CD4-positive, alpha-beta memory T cell (primary cell): ENCODE measurements at places on chromosomes 5 and 9. TPM values are rescaled to one million over a fixed set of nuclear protein-coding genes. Genes with fewer than 3 reads are reported as not detected.

GRCh38 chr5:108201721-108202120 lies 180.2 kb downstream of the FBXL17 start:
- H3K27me3 ChIP-seq = no peaks in the 10 kb centered on the region
- H3K4me3 ChIP-seq = no peak overlapping the region
- H3K36me3 ChIP-seq = no peaks in the 10 kb centered on the region
- no peaks in the 10 kb centered on the region for H3K4me1 ChIP-seq
- H3K27ac ChIP-seq = no peak overlapping the region
- no peak for DNase-seq

DNA sequence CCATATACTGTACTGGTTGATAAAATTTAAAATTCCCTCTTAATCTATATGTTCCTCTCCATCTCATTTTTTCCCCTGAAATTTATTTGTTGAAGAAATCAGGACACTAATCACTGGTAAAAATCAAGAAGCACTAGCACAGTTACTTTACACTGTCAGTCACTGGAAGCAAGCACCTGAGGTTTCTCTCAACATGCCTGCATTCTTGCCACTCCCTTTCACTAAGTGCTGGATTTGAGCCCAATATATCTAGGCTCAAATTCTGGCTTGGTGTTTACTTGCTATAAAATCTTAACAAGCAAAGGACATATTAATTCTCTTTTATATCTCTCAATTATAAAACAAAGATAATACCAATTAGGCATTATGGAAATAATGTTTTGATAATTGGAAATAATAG lies 58.6 kb downstream of the DIAPH1 start:
- no peaks in the 10 kb centered on the region for H3K27me3 ChIP-seq
- H3K4me1 ChIP-seq = peaks cover 35% of the 10 kb centered on the region
- DNase-seq = no peak
- no peak overlapping the region for H3K4me3 ChIP-seq
- H3K27ac ChIP-seq = no peak overlapping the region

CD74 gene
- total RNA-seq = 178 TPM

DNA sequence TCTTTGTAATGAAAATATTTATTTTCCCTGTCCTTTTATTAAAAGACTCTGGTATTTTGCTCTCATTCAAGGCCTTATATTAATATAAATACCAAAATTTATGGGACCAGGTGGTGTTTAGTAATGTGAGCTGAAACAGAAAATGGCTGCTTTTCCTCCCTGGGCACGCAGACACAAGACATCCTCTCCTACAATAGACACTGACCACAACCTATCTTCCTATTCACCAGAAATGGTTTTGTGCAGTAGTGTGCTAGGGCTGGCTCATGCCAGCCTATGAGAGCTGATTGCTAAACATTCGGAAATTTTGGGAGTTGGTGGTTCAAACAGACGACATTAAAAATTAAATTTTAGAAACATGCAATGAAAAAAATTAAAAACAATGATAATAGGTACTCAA lies 338.2 kb downstream of the BNC2 start:
- no peaks in the 10 kb centered on the region for H3K4me1 ChIP-seq
- no peak overlapping the region for H3K27ac ChIP-seq
- H3K4me3 ChIP-seq = no peak overlapping the region

TAF1L gene
- 0.12 TPM for total RNA-seq

GHR gene
- not detected for total RNA-seq

ADGRV1 gene
- total RNA-seq = 0.09 TPM

IL31RA gene
- not detected for total RNA-seq

DNA sequence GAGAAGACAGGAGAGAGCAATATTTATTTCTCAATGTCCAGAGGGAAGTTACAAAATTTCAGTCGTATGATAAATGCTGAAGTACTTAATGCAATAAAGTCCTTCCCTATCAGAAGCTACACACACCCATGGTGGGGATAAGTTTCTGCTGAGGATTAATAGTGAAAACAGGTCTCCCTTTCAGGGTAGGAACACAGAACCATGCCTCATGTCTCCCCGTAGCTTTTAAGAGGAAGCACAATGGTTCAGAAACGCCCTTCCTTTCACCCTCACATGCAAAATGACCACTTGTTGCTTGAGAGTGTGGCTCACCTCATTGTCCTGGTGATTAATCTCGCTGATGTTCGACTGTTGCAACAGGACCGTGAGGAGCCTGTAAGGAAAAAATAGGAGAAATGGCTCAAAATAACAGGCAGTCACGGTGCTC lies 73.6 kb downstream of the ANKRD55 start:
- peak overlapping the region; percentile 35 for H3K27ac ChIP-seq
- peaks cover 57% of the 10 kb centered on the region for H3K4me1 ChIP-seq
- no peak overlapping the region for H3K4me3 ChIP-seq
- H3K27me3 ChIP-seq = no peaks in the 10 kb centered on the region

GRCh38 chr9:121222524-121223171 lies 21.0 kb upstream of the RAB14 start:
- H3K27me3 ChIP-seq = no peaks in the 10 kb centered on the region
- H3K27ac ChIP-seq = no peak overlapping the region
- no peak for DNase-seq
- no peaks in the 10 kb centered on the region for H3K4me1 ChIP-seq
- no peak overlapping the region for H3K4me3 ChIP-seq

DNA sequence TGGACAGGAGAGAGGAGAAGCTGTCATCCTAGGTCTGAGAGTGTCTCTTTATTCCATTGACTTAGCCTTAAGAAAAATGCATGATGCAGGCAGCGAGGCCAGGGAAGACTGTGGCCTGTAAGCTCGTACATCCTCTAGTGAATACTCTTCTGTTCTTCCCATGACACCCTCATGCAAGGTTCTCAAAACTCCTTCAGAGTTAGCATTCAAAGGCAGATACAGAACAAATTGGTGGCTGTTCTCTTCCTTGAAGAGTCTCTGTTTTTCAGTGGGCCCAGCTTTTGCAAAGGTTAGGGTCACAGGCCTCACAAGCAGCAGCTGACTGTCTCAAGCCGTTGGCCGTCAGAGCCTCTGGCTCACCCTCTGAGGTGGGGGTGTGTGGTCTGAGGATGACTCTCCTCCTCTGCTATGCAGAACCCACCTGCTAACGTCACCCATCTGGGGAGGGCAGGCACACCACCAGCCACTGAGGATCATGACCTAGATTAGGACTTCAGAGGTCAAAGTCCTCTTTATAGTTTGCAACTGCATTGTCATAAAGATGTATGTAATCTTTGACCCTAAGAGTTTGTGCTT lies 15.1 kb downstream of the ADCY2 start:
- H3K27ac ChIP-seq = no peak overlapping the region
- H3K4me1 ChIP-seq = no peaks in the 10 kb centered on the region
- no peaks in the 10 kb centered on the region for H3K27me3 ChIP-seq
- no peaks in the 10 kb centered on the region for H3K36me3 ChIP-seq
- no peak for DNase-seq

DNA sequence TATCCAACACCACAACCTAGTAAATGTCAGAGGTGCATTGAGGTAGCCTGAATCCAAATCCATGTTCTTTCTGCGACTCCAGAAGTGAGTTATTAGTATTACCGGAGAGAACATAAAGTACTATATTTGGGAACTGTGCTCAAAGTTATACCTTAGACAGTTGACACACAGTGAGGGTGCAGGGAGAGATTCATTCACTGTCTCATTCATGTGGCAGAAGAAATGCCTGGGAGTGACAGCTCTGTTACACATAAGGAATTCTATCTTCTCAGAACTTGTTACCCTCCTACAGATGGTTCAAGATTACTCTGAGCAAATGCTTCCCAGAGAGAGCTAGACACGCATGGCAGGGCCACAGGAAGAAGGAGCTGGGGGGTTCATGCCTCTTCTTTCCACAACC lies 103.0 kb downstream of the ATP10B start:
- no peak overlapping the region for H3K27ac ChIP-seq
- no peak overlapping the region for H3K4me3 ChIP-seq
- DNase-seq = no peak
- no peaks in the 10 kb centered on the region for H3K27me3 ChIP-seq

GRCh38 chr5:119840175-119840574 lies 210.8 kb downstream of the FAM170A start:
- H3K27ac ChIP-seq = no peak overlapping the region
- no peak for DNase-seq
- no peak overlapping the region for H3K4me3 ChIP-seq

DNA sequence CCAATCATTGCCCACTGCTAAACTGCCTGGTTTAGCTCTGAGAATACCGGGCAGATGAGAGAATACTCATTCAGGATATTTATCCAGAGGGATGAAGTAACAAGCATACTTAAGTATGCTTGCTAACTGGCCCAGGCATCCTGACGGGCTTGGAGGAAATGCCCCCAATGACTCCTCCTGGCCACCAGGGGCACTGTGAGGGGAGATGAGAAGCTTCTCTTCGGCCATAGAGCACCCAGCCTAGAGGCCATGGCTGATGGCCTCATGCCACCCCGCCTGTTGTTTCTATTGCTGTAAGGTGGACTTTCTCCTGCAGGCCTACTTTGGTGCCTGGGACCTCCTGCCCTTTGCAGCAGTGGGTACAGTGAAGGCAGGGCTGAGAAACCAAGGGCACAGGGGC lies 134.5 kb upstream of the FSTL4 start:
- no peak overlapping the region for H3K27ac ChIP-seq
- no peaks in the 10 kb centered on the region for H3K36me3 ChIP-seq
- no peaks in the 10 kb centered on the region for H3K27me3 ChIP-seq

LCN6 gene
- total RNA-seq = not detected

DNA sequence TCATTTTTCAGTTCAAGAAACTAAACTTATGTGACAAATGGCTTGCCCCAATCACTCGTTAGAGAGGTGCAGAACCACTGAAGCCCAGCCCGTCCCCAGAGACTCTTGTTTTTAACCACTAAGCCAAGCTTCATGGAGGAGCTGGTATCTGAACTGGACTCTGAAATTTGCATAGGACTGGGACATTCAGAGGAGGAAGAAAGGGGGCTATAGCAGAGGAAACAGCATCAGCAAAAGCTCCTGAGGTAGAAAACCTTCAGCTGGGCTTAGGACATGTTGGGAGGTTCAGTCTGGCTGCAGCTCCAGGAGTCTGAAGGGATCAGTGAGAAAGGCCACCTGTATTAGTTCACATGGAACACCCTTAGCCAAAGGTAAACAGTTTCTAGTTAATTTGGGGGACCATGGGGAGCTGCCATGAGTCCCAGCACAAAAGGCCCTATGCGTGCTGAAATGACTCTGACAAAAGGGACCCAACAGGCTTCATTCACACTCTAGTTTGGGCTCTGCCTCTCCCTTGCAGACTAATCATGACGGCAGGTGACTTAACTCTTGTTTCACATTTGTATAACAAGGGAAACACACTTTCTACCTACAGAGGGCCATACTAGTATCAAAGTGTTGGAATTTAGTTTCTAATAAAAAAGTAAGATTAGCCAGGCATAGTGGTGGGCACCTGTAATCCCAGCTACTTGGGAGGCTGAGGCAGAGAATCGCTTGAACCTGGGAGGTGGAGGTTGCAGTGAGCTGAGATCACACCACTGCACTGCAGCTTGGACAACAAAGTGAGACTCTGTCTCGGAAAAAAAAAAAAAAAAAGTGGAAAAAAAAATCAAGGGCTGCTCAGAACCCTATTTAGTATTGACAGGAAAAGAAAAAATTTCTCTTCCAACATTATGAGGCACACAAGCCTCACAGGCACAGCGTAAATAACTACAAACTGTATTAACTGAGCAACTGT lies 10.2 kb downstream of the FBXO10 start:
- no peak overlapping the region for H3K27ac ChIP-seq
- H3K36me3 ChIP-seq = no peaks in the 10 kb centered on the region
- no peaks in the 10 kb centered on the region for H3K4me1 ChIP-seq

DNA sequence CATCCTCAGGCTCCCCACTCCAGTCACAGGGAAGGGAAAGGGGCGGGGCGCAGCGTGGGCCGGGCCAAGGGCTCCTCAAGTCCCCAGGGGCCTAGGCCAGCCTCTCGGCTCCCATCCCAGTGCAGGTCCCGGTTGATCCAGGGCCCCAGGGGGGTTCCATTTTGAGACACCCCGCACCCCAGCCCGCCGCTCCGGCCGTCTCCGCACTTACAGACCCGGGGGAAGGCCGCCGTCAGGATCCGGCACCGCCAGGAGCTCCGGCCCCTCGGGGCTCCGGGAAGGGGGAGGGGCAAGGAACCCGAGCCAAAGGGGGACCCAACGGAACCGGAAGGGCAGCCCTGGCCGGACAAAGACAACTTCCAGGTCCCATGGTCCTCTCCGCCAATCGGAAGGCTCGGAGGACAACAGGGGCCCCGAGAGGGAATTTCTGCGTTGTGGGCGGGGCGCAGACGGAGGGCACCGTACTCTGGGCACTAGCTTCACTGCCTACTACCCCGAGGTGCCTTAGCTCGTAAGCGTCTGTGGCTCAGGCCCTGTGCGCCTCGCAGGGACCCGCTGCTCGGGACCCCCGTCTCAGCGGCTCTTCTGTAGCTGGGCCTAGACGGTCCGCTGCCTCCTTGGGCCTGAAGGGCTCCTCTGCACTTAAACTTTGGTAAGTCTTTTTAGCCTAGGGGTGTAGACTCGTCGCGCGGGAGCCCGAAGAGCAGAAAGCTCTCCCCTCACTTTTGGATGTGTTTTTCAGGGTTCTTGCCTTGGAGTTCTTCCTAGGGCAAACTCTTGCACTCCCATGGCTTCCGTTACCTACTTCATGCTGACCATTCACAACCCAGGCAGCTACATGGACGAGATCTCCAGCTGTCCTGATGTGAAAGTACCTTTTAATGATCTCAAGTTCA lies at the start of gene ZBTB26:
Gene ZBTB26, minus strand, starts transcription at position 287 of the 896 bp plus-strand sequence. CDS start 11,578 bp downstream, outside the sequence.
- peak within 1 kb of the TSS; percentile 94 for H3K27ac ChIP-seq
- DNase-seq = peak; percentile 86

GRCh38 chr9:98326459-98327248 lies 71.2 kb upstream of the TBC1D2 start:
- DNase-seq = no peak
- H3K4me3 ChIP-seq = no peak overlapping the region
- H3K27me3 ChIP-seq = no peaks in the 10 kb centered on the region

GRCh38 chr9:135468854-135469521 lies 10.6 kb upstream of the PPP1R26 start:
- no peak overlapping the region for H3K4me3 ChIP-seq
- no peaks in the 10 kb centered on the region for H3K36me3 ChIP-seq
- H3K27ac ChIP-seq = no peak overlapping the region
- DNase-seq = no peak
- H3K27me3 ChIP-seq = no peaks in the 10 kb centered on the region

- H3K4me1 ChIP-seq = no peaks in the 10 kb centered on the region
- H3K4me3 ChIP-seq = no peak overlapping the region
- no peaks in the 10 kb centered on the region for H3K36me3 ChIP-seq
- no peak overlapping the region for H3K27ac ChIP-seq
- DNase-seq = no peak
Measured at GRCh38 chr5:84783003-84783402, 398.3 kb upstream of the EDIL3 start.

DNA sequence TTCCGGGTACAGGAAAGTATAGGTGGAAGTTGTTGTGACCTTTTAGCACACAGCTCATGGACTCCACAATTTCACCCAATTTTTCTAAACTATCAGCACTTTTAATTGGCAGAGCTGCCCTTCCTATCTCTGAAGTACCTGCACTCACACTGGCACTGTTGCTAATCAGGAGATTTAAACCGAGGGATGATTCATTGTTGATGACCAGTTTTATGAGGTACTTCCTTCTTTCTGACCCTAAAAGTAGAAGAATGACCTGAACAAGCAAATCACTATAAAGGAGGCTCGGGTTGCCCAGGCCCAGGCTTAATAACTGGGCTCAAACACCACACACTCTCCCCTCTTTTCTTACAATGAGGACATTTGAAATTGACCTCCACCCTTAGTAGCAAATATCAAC lies 105.9 kb downstream of the KCNN2 start:
- H3K36me3 ChIP-seq = no peaks in the 10 kb centered on the region
- H3K27me3 ChIP-seq = no peaks in the 10 kb centered on the region
- H3K4me1 ChIP-seq = no peaks in the 10 kb centered on the region
- H3K27ac ChIP-seq = no peak overlapping the region

- H3K27me3 ChIP-seq = no peaks in the 10 kb centered on the region
- H3K4me1 ChIP-seq = no peaks in the 10 kb centered on the region
- no peaks in the 10 kb centered on the region for H3K36me3 ChIP-seq
- no peak for DNase-seq
Measured at GRCh38 chr9:117030254-117030768, 343.2 kb downstream of the TRIM32 start.
